ENCODE measurements at places on chromosomes 5 and 9.
A peak's percentile ranks its signal among the peaks of the same experiment; 100 is the strongest.

- DNase-seq = no peak
These were observed 15.2 kb upstream of the OSMR start for GRCh38 chr5:38830521-38831051.

GRCh38 chr5:64384765-64385164 is 121.0 kb upstream of the RGS7BP start:
- DNase-seq = no peak

DNA sequence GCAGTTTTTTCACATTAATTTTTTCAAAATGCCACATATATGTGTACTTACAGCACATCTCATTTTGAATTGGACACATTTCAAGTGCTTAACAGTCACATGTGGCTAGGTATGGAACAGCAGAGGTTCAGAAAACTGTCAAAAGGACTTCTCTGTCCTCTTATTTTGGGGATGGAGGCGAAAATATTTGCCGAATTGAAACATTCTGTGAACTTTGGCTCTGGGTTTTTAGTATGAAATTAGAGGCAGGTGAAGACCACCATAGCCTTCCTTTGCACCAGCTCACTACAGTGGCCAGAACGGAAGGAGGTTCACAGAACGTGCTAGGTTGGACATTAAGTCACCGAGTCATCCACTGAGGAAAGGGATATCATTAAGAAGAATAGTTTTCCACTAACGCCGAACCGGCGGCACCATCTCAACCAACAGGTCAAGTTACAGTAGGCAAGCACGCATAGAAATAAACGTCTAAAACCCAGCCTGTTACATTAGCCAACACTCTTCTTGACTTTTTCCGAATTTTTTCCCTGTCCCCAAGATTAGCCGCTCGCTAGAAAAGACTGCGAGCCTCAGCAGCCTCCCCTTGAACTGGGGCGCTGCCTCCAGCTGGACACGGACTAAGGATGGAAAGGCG is 1.8 kb upstream of the TLE4 start:
- DNase-seq = no peak

GRCh38 chr5:57841676-57842363 is 359.2 kb upstream of the ACTBL2 start:
- no peak for DNase-seq

GRCh38 chr9:98983295-98984268 is 39.9 kb downstream of the COL15A1 start:
- DNase-seq = no peak

DNA sequence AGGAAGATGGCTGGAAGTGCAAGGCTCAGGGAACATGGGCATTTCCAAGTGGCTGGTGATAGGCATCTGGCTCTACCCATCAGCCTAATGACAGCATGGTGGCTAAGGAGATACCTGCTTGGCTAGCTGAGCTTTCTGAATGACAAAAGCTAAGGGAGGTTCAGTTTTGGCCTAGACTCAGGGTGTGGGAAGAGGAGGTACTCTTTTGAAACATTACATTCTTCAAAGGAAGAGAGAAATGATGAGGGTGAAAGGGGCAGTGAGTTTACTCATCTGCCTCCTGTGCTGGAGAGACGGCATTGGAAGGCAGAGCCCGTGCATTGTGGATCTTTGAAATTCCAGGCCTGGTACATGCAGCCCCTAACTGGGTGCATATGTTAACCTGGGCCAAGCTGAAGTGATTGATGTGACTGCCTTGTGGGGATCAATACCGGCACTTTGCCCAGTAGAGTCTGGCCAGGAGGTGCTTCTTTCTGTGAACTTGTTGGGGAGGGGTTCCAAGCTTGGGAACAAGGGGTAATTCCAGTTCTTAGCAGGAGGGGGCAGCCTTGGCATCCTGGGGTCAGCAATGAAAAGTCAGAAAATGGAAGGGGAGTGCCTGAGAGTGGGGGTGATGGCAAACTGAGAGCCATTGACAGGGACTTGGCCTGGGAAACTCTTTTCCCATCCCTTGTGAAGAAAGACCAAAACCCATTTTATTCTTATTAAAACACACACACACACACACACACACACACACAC is 108.6 kb downstream of the ACER2 start:
- no peak for DNase-seq

DNA sequence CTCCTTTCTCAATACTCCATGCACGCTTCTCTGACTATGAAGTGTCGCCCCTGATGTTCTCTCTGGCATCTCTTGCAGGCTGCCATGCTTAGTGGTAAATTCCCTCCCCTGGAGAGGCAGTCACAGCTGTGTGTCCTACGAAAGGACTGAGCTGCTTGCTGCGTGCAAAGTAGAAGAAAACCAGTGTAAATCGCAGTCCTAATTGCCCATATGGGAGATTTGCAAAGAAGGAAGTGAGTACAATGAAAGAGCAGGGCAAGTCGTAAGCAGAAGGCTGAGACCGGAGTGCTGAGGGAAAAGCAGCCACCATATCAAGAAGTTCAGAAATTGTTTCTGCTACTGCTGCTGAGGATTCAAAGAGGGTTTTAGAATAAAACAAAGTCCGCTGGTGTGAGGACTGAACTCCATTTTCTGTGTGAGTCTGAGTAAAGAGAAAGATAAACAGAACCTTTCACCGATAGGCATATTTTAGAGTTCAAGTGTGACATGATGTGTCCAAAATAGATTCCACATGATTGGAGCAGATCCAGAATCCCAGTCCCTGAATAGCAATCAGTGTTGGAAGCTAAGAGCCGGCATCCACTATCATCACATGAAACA is 507.8 kb upstream of the MPDZ start:
- DNase-seq = no peak

- DNase-seq = no peak
These were observed 391.5 kb downstream of the CCDC171 start for GRCh38 chr9:15944341-15944740.

GRCh38 chr5:40587376-40587775 is 92.3 kb upstream of the PTGER4 start:
- no peak for DNase-seq

- no peak for DNase-seq
These were observed 57.9 kb downstream of the KIAA1958 start for GRCh38 chr9:112544477-112544876.

GRCh38 chr5:83564069-83564749 is 92.7 kb downstream of the VCAN start:
- DNase-seq = no peak

- DNase-seq = no peak
These were observed 595.3 kb downstream of the PSAT1 start for GRCh38 chr9:78892182-78892581.

DNA sequence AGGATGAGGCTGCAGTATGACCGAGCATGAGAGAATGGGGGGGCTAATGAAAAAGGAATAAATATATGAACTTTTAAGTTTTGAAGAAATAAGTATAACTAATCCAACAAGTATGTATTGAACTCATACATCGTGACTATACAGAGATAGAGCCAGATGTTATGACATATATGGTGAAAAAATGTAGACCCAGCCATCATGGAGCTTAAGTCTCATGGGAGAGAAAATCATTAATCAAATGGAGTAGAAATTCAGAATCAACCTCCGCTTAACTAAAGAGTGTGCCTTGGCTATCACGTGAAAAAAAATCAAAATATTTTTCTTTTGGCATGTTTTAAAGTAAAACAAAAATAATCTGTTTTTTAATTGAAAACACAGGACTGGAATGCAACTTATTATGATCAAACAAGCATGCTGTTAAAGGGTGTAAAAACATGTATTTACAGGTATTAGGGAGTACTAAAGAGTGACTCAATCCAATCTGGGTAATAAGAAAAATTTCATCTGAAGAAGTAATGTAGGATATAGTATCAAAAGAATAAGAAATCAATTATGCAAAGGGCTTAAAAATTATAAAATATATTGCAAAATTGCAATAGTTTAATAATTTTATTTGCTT is 868.5 kb upstream of the NUDT12 start:
- DNase-seq = no peak

- no peak for DNase-seq
These were observed 74.3 kb upstream of the TGFBR1 start for GRCh38 chr9:99030610-99031109.

GRCh38 chr9:97852399-97853055 is 499 bp upstream of the FOXE1 start:
- DNase-seq = no peak

GRCh38 chr9:78072586-78073199 is 41.1 kb upstream of the GNAQ start:
- DNase-seq = no peak

DNA sequence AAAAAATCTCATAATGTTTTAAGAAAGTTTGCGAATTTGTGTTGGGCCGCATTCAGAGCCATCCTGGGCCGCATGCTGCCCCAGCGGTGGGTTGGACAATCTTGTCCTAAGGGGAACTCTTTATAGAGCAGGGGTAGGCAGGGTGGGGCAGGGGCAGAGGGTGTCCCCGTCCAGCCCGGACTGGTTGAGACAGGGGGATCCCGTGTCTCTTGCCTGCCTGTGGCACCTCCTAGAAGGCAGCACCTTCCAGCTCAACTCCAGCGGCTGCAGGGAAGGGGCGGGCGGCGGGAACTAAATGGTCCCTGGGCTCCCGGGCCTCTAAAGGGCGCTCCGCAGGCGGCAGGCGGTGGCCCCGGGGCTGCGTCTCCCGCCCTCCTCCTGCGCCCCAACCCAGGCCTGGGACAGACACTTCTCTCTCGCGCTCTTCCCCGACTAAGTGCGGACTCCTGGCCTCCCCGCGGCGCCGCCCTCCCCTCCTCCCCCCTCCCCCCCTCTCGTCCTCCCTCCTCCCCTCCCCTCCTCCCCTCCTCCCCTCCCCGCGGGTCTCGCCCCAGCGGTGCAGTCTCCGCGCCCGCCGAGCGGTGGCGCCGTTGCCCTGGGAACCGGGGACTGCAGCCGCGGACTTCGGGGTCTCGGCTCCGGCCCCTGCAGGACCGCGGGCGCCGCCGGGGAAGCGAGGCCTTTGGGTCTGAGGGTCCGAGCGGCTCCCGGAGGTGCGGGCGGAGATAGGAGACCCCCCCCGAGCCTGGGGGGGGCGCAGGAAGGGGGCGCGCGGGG is 132.6 kb downstream of the MRPL36 start:
- DNase-seq = no peak

DNA sequence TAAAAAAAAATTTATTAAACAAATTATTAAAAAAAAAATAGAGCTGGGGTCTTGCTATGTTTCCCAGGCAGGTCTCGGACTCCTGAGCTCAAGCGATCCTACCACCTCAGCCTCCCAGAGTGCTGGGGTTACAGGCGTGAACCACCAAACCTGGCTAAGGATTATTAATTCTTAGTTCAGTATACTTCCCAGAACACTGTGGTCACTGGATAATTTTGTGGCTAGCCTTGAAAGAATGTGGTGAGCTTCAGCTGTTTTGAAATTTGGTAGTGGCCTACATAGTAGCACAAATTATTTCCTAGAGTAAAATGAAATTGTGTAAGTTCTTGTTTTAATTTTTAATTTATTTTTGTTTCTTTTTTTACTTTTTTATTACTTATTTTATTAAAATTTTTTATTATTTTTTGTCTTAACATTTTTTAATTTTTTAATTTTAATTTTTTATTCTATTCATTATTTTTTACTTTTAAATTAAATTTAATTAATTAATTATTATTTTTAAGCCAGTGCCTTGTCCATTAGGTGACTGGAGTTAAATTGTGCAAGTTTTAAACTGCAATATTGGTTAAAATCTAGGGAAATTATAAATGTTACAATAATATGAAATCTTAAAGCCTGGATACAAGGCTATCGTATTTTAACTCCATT is 23.0 kb downstream of the ARRDC3 start:
- no peak for DNase-seq

GRCh38 chr5:162996053-162996452 is 441.3 kb upstream of the CCNG1 start:
- no peak for DNase-seq

DNA sequence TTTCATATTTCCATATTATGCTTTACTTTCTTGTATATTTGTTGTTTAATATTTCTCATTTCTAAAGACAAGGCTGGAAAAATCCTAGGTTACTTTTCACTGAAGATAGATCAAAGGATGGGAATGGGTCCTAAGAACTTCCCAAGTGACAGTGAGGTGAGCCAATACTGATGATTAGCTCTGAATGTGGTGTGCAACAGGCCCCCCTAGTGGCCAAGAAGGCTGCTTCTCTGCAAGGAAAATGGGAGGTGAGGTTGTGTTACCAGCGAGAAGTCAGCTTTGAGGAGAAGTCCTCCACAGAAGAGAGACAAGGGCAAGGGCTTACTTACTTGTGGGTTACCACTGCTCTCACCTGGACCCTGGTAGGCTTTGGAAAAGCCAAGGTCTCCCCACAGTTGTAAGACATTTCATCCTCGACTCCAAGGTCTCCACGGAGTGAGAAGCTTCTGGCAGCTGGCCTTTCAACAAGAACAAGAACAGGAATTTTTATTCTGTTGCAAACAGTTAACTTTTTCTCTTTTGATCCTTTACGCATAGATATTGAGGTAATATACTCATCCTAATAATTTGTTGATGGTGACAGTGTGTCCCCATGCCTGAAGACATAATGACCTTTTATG is 69.9 kb downstream of the MAMDC2 start:
- no peak for DNase-seq

GRCh38 chr5:179880848-179881590 is 22.4 kb upstream of the MRNIP start:
- DNase-seq = no peak

GRCh38 chr9:101311758-101312420 is 72.9 kb downstream of the BAAT start:
- DNase-seq = no peak

- DNase-seq = no peak
These were observed 427.7 kb downstream of the CDK5RAP2 start for GRCh38 chr9:120152295-120152694.

DNA sequence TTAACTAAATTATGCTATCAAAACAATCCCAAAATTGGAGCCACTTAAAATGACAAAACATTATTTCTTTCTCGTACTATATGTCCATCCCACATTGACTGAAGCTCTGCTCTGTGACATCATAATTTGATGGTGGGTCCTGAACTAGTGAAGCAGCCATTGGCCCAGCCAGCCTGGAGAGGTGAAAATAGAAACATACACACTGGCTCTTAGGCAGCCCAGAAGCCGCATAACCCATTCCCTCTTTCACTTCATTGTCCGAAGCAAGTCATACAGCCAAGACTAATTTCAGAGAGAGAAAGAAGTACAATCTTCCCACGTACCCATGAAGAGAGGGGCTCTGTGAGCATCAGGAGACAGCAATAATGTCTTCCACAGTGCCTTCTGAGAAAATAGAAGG is 342.5 kb downstream of the NFIB start:
- DNase-seq = no peak

DNA sequence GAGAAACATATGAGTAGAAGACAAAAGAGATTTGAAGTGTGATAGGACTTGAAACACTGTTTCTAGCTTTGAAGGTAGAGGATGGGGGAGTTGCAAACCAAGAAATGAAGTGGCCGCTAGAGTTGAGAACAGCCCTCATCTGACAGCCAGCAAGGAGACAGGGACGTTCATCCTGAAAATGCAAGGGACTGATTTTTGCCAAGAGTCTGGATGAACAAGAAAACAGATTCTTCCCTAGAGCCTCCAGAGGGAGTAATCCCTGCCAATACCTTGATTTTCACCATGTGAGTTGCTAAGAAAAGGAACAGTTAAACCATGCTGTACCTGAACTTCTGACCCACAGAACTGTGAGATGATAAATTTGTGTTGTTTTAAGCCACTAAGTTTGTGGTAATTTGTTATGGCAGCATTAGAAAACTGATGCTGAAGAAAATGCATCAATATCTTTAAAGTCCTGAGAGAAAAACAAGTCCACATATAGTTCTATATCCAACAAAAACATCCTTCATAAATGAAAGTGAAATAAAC is 154.0 kb upstream of the ADAMTSL1 start:
- DNase-seq = no peak

GRCh38 chr9:27529316-27530278 is at the start of gene MOB3B:
Gene MOB3B (minus strand): TSS chr9:27529814. CDS start chr9:27455550, 74,264 bp downstream.
- peak; percentile 55 for DNase-seq

- no peak for DNase-seq
These were observed 52.3 kb upstream of the RARS1 start for GRCh38 chr5:168434001-168434400.

Measured in activated CD4-positive, CD25-positive, alpha-beta regulatory T cell treated with anti-CD3 and anti-CD28 coated beads, Interleukin-2, amount 50 U/mL, for 16 hours (primary cell).